BJ (cell line): ENCODE measurements at places on chromosomes 3 and 15. TPM values are rescaled to one million over a fixed set of nuclear protein-coding genes. Genes with fewer than 3 reads are reported as not detected.

TIMP4 gene
- 1.3 and 1.8 TPM in 2 replicates for polyA plus RNA-seq

ALG3 gene
- 51.4 and 68.9 TPM in 2 replicates for polyA plus RNA-seq

CD200R1L gene
- not detected in 2 replicates for polyA plus RNA-seq

SLC28A1 gene
- 0.05 TPM in 1 of 2 replicates, not detected in the other for polyA plus RNA-seq

LRRC49 gene
- polyA plus RNA-seq: 6.2 and 8.6 TPM in 2 replicates

CORO2B gene
- 5.1 and 7.7 TPM in 2 replicates for polyA plus RNA-seq

GRM7 gene
- polyA plus RNA-seq: not detected in 2 replicates
